ENCODE measurements at places on chromosomes 4 and X.

- DNase-seq = no peak
Measured at GRCh38 chrX:110341189-110342035, 17.2 kb upstream of the RTL9 start.

- DNase-seq = no peak
Measured at GRCh38 chrX:22396408-22396807, 123.7 kb downstream of the CBLL2 start.

DNA sequence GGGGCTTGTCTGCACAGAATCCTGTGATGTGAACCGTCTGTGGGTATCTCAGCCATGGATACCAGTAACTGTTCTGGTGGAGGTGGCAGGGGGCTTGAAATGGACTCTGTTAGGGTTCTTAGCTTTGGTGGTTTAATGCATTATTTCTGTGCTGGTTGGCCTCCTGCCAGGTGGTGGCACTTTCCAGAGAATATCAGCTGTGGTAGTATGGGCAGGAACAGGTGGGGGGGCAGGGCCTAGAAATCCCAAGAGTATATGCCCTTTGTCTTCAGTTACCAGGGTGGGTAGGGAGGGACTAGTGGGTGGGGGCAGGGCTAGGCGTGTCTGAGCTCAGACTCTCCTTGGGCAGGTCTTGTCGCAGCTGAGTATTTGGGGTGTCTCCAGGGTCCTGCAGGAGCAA is 106.7 kb downstream of the KIT start:
- no peak for DNase-seq

GRCh38 chrX:119156241-119156640 is 28.6 kb upstream of the KIAA1210 start:
- DNase-seq = no peak

GRCh38 chr4:138177278-138177968 is 64.7 kb downstream of the SLC7A11 start:
- DNase-seq = no peak

- DNase-seq = no peak
Measured at GRCh38 chrX:6067600-6067999, 161.1 kb downstream of the NLGN4X start.

- DNase-seq = no peak
Measured at GRCh38 chrX:7334253-7334935, 186.4 kb upstream of the PUDP start.

Measured in hypothalamus (tissue), 51 donors.